Skin of body (tissue), 3 donors: ENCODE measurements at places on chromosomes 6 and 20. TPM values are rescaled to one million over a fixed set of nuclear protein-coding genes. Genes with fewer than 3 reads are reported as not detected.

GRCh38 chr6:37059344-37060194, 54.1 kb downstream of the FGD2 start:
- DNase-seq: peak; percentile 38

DNA sequence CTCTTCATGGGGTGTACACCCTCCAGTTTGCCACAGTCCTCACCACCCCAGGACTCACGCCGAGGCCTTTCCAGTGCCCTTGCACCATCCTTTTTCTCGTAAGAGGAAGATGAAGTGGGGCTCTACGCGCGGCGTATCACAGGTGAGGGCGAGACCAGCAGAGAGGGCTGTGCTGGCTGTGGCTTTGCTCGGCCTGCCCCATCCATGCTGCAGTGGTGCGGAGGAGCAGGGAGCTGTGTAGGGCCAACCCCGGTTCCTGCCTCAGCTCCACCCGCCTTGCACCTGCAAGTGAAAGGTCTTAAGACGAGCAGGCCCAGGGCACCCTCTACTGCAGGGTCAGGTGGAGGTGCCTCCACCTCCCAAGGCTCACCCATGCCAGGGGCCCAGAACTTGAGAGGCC, 24.1 kb downstream of the RBCK1 start:
- no peak for DNase-seq

Gene EPHA7
- 2.3 TPM for total RNA-seq

- peak; percentile 50 for DNase-seq
Observed at GRCh38 chr6:110537208-110538123, 61.1 kb upstream of the SLC22A16 start.

Gene DEFB124
- not detected for total RNA-seq

GRCh38 chr20:20691477-20692235, 20.8 kb downstream of the RALGAPA2 start:
- no peak for DNase-seq

Gene SMPDL3A
- total RNA-seq: 20.7 TPM

DNA sequence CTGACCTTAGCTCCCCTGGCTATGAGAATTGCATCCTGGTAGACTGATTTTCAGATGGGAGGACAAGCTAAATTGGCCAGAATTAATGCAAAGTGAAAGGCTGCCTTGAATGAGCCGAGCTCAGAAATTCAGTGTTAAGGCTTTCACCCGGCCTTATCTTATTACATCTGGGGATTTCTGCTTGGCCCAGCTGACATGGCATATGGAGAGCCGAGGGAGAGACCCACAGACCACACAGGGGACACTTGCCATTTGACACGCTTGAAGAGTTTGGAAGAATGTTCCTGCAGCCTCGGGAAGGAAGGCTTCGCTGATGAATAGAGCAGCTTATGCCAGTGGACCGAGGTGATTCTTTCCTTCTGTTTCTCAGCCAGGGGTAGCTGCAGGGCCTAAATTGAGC, 9.0 kb downstream of the MOCS3 start:
- DNase-seq: no peak

DNA sequence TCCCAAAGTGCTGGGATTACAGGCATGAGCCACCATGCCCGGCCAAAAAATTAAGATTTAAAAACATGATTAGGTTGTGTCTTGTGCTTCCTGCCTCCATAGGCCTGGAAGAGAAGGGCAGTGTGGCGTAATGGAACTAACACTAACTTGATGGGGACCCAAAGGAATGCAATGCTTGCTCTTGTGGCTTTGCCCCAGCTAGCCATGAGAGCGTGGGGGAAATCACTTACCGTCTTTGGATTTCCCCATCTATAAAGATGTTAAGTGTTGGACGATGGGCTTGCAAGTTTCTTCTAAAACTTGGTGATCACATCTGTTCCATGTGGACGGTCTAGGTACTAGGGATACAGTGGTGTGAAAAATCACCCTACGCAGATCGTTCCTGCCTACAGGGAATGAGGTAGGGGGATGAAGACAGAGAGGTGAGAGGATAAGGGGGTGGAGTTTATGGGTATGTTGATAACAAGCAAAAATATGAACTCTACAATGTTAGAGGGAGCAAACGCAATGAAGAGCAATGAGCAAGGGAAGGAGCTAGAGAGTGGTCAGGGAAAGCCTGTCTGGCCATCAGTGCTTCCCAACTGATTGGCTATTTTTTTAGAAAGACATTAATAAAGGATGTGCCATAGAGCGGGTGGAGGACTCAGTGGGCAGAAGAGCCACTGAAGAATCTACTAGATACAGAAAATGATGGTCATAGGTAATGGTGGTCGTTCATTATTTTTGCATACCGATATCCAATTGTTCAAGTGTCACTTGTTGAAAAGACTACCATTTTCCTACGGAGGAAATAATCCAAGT, 165.2 kb downstream of the BCAS1 start:
- no peak for DNase-seq

Gene SEC23B
- total RNA-seq: 35.6 TPM

DNA sequence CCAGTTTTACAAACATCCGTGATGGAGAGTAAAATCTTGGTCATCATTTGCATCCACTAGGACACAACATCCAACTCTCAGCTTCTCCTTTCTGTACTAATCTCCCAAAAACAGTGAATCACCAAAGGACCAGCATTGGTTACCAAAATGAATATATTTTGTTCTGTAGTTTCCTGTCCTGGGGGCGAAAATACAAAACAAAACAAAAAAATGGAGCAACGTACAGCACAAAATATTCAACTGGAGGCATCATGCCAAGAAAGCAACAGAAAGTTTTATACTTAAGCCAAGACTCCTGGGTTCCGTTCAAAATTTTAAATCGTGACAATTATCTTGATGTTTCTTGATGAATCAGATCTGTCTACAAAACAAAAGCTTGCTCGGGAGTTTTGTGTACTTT, 126.6 kb upstream of the CCDC28A start:
- no peak for DNase-seq

- no peak for DNase-seq
Observed at GRCh38 chr6:105986998-105987397, 99.1 kb upstream of the PRDM1 start.

- no peak for DNase-seq
Observed at GRCh38 chr6:157263881-157264397, 59.4 kb downstream of the TMEM242 start.

- no peak for DNase-seq
Observed at GRCh38 chr6:352896-353470, 38.6 kb upstream of the IRF4 start.

Gene CNKSR3
- total RNA-seq: 8.5 TPM

Gene ZFP57
- 0.59 TPM for total RNA-seq

DNA sequence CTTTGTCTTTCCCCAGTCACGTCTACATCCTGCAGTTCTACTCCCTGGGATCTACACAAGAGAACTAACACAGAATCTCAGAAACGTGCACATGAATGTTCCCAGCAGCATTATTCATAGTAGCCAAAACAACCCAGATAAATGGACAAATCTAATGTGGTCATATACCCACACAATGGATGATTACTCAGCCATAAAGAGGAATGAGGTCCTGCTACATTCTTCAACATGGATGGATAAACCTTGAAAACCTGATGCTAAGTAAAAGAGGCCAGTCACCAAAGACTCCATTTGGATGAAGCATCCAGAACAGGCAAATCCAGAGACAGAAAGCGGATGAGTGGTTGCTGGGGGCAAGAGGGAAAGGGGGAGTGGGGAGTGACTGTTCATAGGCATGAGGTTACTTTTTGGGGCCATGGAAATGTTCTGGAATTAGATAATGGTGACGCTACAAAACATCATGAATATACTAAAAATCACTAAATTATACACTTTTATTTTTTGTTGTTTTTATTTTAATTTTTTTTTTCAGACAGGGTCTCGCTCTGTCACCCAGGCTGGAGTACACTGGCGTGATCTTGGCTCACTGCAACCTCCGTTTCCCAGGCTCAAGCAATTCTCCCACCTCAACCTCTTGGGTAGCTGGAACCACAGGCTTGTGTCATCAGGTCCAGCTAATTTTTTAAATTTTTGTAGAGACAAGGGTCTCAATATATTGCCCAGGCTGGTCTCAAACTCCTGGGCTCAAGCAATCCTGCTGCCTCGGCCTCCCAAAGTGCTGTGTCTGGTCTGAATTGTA, 50.8 kb upstream of the DSN1 start:
- DNase-seq: no peak

- no peak for DNase-seq
Observed at GRCh38 chr6:112253498-112253840, 898 bp downstream of the LAMA4 start.

Gene TPX2
- 14.8 TPM for total RNA-seq

Gene LRRC73
- 0.20 TPM for total RNA-seq

Gene C4A
- total RNA-seq: 5.8 TPM

DNA sequence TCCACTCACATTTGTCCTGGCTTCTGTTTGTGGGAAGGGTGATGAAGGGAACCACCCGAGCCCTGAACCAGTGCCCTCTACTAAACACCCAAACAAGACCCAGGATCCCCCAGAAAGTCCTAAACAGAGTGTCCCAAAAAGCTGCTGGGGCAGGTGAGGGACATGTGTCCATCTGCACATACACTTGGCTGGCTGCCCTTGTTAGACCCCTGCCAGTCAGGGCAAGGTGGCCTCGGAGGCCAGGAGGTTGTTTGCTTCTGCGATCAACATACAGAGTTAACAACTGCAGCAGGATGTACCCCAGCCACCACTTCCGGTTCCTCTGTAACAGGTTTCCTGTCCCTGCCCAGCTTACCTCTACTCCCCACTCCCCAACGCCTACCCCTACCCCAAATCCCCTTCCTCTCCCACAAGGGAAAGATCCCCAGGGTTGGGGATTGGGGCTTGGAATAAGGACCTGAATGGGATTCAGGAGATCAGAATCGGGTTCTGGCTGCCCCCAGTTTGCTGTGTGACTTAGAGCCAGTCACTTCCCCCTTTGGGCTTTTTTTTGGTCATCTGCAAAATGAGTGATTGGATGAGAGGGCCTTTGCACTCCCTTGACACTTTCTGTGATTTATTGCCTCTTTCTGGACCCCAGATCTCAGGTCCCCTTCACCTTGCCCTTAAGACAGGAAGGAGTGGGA, 13.9 kb downstream of the DEF6 start:
- no peak for DNase-seq
